ENCODE measurements at places on chromosomes 11 and 22. TPM values are rescaled to one million over a fixed set of nuclear protein-coding genes. Genes with fewer than 3 reads are reported as not detected.

Gene SYT13
- not detected for total RNA-seq

DNA sequence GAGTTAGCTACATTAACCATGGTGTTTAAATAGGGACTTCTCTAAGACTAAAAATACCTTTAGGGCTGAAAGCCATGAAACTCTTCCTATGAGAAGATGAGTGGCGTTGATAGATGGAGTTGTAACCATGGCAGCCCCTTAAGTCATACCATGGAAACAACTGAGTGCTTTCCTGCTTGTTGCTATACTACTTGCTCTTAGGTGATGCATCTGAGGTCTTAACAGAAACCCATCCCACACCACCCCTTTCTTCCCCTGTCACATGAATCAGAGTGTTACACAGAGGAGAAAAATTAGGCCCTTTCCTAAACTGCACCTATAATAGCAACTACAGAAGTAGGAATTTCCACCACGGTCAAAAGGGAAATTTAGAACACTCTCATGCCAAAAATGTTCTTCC lies 64.3 kb upstream of the ZC3H12C start:
- no peak for DNase-seq

DNA sequence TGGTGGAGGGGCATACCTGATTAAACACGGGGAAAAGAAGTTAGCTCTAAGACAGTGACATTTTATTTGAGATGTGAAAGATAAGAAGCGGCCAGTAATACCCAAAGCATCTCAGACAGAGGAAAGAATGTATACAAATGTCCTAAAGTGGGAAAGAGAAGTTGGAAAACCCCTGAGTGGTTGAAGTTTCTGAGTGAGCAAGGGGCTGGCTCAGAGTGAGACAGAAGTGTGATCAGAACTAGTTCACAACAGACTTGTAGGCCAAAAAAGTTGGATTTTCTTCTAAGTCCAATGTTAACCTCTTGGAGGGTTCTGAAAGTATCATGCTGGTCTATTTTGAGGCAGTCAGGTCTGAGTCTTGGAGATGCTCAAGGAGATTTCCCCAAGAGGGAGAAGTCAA lies 608.7 kb downstream of the SOX6 start:
- no peak for DNase-seq

GRCh38 chr11:26846227-26846626 lies 124.4 kb upstream of the SLC5A12 start:
- no peak for DNase-seq

- DNase-seq = no peak
These were observed 5.7 kb upstream of the PVALB start for GRCh38 chr22:36822581-36822980.
